ENCODE measurements at places on chromosomes 5 and 9.

DNA sequence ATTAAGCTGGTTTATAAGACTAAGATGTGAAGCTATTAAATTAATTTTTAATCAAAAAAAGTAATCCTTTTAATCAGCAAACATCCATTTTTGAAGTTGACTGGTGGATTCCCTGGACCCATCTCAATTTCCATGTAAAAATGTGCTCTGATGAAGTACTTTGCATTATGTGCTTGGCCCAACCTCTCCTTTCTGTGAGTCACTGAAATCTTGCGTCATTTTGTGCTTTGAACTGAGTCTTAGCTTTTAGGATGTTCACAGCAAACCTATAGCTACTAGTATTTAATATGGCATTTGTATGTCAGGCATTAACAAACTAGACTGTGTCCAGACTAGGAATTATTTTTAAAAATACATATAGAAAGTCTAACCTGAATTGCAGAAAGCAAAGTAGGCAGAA, 55.0 kb upstream of the CDH12 start:
- DNase-seq = no peak

DNA sequence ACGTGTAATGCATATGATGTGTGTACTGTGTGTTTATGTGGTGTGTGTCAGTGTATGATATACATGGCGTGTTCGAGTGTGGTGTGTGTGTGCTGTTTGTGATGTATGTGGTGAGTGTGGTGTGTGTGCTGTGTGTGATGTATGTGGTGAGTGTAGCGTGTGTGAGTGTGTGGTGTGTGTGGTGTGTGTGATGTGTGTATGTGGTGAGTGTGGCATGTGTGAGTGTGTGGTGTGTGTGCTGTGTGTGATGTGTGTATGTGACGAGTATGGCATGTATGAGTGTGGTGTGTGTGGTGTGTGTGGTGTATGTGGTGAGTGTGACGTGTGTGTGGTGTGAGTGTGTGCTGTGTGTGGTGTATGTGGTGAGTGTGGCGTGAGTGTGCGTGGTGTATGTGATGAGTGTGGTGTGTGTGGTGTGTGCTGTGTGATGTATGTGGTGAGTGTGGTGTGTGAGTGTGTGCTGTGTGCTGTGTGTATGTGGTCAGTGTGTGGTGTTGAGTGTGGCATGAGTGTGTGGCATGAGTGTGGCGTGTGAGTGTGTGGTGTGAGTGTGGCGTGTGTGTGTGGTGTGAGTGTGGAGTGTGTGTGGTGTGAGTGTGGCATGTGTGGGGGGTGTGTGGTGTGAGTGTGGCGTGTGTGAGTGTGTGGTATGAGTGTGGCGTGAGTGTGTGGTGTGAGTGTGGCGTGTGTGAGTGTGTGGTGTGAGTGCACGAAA, 56.8 kb upstream of the CKS2 start:
- no peak for DNase-seq

DNA sequence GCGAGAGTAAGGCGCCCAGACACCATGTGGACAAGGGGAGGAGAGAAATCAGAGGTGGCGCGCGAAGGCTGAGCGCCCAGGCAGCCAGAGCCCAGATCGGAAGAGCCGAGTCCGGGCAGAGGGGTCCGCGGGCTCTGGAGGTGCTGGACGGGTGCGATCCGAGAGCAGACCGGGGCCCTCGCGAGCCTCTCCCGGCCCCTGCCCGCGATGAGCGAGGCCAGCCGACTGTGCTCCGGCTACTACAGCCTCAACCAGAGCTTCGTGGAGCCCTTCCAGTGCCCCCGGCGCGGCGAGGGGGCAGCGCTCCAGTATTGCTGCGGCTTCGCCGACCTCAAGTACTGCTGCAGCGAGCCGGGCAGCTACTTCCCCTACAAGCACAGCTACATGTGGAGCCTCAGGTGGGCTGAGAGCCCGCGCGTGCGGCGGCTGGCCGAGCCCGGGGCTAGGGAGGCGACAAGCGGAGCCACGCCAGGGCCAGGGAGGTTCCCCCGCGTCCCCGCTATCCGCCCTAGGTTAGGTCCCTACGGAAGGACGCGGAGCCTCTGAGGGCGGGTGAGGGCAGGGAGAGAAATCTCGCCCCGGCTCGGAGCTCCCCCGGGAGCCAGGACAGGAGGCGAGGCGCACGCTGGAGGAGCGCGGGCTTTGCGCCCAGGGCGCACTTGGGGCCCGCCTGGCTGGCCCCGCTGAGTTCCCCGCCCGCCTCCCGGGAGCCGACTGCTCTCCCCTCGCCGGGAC, at the start of gene SHISAL2B:
Gene SHISAL2B, plus strand, starts transcription at position 87 of the 735 bp plus-strand sequence. Its CDS starts 121 bp downstream, at position 208.
- DNase-seq = no peak

- DNase-seq = no peak
These were observed 51.5 kb upstream of the IQGAP2 start for GRCh38 chr5:76351577-76351976.

DNA sequence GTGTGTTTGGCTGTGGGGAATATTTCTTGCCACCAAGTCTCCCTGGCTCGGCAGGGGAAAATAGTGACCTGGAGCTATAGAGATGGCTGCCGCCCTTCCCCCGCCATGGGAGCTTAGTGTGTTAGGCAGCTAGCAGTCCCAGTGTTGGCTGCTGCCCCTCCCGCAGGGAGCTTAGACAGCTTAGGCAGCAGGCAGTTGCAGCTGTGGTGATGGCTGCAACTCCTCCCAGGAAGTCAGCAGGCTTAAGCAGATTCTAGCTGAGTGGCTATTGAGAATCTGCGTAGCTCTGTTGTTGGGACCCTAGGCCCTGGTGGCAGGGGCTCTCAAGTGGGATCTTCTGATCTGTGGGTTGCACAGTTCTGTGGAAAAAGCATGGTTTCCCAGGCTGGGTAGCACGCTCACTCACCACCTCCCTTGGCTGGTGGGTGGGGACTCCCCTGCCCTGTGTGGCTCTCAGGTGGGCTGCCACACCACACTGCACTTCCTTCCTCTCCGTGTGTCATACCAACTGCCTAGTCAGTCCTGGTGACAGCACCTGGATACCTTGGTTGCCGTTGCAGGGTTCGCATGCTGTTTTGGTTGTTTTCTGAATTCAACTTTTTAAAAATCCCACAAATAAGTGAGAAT, 9.3 kb downstream of the OR1N2 start:
- DNase-seq = no peak

DNA sequence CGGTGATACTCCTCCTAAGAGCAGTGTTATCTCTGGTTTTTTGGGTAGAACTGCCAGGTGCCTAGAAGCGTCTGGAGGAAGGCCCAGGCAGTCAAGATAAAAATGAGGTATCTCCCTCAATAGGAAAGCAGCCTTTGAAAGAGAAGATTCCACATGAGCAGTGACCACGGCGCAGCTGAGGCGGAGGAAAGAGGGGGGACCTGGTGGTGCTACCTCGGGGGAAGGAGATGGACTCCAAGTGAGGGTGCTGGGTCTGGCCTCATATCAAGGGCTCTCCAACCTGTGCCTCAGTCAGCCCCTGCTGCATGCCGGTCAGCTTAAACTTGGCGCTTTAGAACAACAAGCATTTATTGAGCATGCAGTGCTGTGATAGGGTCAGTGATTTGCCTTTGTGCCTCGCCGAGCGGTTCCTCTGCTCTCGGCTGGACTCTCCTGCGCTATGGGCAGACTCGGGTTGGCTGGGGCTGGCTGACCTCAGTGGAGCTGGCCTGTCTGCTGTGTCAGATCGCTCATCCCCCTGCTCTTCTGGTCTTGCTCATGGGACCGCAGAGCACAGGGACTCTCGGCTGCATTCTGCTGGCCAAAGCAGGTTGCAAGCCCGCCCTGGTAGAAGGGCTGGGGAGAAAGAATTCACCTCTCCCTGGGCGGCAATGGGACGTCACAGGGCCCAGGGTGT, 121.1 kb upstream of the IRX4 start:
- DNase-seq = no peak

GRCh38 chr5:76069061-76069735, 14.0 kb upstream of the SV2C start:
- no peak for DNase-seq

DNA sequence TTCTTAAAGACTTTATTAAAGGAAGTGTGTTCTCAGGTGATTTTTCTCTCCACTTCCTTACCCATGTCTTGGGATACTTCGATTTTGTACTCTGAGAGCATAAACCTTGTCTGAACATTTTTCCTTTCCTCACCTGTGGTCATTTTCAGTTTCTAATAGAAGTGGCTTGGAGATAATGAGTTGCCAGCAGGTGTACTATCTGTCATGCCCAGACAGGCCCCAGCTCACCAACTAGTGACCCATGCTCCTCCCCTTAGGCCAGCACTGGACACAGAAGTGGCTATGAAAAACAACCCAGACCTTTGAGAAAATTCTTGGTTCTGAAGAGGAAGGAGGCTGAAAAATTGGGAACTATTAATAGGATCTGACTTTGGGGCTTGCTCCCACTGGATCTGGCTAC, 49.2 kb upstream of the SMIM32 start:
- DNase-seq = no peak

GRCh38 chr5:60578315-60578714, 121.7 kb downstream of the DEPDC1B start:
- DNase-seq = peak; percentile 22

DNA sequence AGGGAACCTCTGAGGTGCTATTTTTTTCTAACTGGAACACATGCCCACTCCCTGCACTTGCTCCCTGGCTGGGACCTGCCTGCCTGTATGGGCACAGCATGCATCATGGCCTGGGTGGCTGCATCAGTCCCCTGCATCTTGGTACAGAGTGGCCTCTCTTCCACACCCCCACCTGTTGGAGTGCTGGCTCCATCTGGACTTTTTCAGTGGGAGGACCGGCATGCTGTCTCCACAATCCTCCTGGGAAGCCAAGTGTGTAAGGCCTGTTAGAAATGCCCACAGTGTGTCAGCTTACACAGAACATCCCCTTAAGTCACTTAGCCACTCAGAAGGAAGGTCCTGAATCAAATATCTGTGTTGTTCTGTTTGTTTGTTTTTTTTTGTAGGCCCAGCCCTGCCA, 102.9 kb downstream of the MARCHF3 start:
- DNase-seq = no peak

DNA sequence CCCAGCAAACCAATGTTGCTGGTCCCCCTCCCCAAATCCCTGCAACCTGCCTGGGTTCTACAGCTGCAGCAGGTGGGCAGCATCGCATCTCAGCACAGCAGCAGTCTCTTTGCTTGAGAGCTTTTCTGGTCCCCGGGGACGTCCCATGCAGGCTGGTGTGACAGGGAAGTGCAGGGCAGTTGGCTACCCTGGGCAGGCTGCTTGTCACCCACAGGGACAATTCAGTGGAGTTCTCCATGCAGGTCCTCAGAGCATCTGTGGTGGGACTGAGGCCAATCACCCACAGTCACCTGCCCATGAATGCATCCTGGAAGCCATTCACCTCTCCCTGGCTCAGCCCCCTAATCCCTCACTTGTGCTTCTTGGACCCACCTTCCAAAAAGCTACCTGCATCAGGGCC, 43.9 kb upstream of the SEMA4D start:
- DNase-seq = no peak

DNA sequence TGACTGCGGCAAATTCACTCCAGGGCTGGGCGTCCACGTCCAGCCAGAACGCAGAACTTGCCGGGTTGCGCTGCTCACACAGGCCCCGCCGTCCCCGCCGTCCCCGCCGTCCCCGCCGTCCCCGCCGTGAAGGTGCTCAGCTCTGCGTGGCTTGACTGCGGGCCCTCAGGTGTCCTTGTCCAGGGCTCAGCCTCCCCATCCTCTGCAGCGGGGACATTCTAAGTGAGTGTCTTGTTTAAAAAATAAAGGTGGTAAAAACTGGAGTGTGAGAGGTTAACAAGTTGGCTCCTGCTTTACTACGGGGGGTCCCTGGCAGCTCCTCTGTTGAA, 14.9 kb downstream of the IRX4 start:
- DNase-seq = no peak

- DNase-seq = peak; percentile 74
These were observed 8.1 kb downstream of the PPP3R2 start for GRCh38 chr9:101586651-101587050.

GRCh38 chr5:104297076-104297475, 734.5 kb upstream of the NUDT12 start:
- DNase-seq = no peak

- no peak for DNase-seq
These were observed 18.5 kb downstream of the OSTF1 start for GRCh38 chr9:75106857-75107256.

DNA sequence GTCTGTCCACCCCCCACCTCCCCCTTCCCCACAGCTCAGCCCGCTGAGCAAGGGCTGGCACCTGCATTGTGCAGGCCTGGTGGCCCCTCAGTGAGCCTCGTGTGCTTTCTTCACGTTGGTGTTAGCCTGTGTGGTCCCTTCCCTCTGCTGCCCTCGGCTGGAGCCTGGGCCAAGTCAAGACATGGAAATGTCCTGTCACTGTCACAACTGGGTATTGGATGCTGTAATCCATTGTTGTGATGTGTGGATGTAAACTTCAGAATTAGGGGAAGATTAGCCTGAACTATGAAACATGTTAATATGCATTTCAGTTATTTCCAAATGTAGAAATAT, 103.9 kb downstream of the TRIO start:
- DNase-seq = no peak

- DNase-seq = no peak
These were observed 5.2 kb upstream of the ALDOB start for GRCh38 chr9:101440714-101441230.

DNA sequence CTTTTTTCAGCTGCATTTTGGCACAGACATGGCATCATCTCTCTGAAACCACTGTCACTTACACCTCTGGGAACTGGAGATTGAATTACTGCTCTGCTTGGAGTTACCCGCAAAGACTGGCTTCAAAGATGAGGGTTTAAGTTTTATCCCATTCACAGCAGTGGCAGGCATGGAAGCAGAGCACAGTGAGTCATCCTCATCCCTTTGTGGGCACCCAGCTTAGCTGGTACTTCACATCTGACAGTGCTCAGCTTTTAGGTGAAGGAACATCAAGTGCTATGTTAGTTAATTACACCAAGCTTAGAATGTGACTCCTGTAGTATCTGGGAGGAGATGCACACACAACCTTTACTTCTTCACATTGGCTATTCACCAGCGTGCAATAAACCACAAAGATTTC, 24.8 kb upstream of the ALDH1A1 start:
- DNase-seq = no peak

DNA sequence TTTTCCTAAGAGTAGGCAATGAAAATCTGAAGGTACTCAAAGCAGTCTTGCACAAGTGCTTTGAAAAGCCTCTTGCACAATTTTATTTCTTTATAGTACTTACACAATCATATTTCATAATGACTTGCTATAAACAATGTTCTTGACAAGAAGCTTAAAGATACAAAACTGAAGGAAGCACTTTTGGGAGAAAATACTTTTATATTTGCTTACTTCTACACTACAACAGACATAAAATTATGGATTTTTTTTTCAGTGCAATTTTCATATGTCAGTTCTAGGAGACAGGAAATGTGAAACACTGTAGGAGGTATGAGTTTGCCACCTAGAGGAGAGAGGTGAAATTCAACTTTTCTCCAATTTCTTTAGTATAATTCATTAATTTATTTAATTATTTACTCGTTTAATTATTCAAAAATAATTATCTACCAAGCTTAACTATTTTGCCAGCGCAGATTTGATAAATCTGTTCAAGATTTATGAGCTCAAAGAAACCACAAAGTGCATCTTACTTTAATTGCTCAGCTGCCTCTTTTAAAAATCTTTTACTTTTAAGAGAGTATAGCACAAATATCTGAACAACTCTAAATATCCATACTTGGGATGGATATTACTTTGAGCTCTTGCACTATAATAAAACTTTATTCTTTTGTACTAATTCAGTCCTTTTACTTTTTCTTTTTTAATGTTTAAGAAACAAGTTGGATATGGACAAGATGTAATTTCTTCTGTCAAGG, 29.0 kb upstream of the CDKN2B start:
- DNase-seq = no peak
